ENCODE measurements at places on chromosomes 7 and 10.

GRCh38 chr10:6624392-6624791, 44.3 kb upstream of the PRKCQ start:
- no peak for DNase-seq

GRCh38 chr7:14207138-14207537, 217.7 kb upstream of the ETV1 start:
- no peak for DNase-seq

DNA sequence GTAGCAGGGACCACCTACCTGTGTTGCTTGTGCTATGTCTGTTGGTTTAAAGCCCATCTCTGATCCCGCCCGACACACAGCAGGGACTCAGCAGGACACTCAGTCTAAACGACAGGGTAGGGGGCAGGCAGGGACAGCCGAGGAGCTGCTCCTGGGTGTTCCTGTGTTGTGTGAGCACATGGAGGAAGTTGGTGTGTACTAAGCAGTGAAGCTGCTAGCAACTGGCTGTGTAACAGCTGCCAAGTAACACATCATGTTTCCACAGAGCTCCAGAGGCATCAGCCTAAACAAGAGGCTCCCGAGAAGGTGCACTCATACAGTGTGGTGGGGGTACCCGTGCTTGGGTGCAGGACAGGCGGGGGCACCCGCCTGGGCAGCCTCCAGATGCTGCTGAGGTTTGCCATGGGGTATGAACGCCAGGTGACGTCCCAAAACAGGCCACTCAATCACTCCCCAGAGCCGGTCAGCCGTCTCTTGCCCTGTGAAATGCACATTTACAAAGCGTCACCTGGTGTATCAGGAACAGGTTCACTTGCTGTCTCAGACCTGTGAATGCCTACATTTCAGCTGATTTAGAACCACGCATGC, 59.6 kb downstream of the PTPRN2 start:
- DNase-seq = no peak

- DNase-seq = no peak
Measured at GRCh38 chr10:79078367-79079053, 9.7 kb downstream of the ZMIZ1 start.

DNA sequence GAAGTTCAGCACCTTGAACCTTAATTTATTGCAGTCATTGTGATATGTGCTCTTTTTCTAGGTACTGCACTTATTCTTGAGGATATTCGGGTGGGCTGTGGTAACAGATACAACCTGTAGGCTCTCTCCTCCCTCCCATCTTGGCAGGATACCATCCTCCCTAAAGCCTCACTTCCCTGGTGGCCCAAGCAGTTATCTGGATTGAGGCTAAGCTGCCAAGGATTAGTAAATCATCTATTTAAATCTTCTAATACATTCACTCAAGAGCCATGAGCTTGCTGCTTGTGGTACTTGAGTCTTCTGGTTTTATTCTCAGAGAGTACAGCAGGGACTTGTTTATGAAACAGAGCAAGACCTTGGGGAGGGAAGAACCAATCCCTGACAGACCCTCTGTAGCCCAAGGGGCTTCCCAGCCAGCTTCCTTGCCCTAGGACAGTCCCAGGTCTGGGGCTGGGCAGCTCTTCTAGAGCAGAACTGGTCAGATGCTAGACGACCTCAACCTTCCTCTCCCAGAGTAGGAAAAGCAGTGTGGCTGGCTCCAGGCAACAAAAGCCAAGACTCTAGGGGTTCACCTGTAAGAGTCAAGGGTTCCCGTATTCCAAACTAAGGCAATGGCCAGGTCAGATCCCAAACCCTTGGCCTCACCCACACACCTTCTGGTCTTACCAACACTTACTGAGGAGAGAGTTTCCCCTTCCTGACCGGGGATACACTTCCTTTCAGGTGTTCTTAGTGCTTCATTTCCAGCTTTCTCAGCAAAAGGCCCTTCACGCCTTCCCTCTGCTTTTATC, 21.3 kb downstream of the WNT8B start:
- DNase-seq = no peak

DNA sequence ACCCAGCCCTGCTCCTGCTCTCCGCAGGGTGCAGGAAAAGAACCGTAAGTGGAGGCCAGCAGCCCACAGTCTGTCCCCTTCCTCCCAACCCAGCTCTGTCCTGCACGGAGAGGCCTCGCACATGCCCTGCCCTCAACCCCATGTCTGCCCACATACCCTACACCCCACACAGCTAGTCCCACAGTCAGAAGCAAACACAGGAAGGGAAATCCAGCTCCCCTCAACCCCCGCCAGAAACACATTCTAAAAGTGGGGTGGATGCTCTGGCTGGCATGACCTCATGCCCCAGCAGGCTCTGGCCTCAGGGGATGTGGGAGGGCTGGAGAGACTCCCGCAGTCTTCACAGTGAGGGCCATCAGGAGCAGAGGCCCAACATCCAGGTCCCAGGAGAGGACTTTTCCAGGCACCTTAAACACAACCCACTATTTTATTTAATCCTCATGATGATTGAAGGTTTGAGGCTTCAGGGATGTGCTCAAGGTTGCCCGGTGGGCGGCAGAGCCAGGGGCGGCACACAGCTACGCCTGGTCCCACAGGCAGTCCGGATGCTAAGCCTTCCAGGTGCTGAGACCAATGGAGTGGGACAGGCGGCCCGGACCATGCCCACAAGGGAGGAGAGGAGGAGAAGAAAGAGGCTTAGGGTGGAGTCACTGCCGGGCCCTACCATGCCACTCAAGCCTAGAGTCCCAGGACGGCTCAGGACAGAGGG, 29.9 kb downstream of the CALML5 start:
- no peak for DNase-seq

DNA sequence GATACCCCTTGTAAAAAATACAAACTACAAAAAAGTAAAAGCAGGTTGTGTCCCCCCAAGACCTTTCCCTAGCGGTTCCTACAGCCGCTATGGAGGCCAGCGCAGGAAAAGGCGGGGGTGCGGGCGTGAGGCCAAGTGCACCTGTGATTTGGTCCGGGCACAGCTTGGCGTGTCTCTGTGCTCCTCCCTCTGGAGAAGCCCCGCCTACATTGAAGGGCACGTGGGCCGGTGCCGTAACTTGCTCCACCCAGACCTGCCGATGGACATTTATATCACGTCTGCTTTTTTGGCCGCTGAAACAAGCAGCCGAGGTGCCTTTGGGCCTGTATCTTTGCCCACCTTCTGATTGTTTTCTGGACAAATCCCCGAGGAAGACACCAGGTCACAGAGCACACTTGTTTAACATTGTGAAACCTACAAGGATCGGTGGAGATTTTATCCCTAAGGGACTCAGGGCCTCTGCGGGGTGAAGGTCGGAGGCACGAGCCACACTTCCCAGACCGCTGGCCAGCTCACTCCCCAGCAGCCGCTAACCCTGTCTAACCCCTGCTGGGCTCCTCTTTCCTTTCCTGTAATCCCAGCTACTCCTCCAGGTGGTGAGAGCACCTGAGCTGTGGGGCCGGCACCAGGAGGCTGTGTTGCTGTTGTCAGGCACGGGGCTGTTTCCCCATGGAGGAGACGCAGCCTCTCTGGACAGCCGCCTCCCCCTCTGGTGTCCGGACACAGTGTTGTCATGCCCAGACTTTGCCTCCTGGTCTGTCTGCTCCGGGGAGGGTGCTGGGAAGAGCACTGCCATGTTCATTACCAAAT, 18.8 kb upstream of the INPP5A start:
- DNase-seq = no peak

DNA sequence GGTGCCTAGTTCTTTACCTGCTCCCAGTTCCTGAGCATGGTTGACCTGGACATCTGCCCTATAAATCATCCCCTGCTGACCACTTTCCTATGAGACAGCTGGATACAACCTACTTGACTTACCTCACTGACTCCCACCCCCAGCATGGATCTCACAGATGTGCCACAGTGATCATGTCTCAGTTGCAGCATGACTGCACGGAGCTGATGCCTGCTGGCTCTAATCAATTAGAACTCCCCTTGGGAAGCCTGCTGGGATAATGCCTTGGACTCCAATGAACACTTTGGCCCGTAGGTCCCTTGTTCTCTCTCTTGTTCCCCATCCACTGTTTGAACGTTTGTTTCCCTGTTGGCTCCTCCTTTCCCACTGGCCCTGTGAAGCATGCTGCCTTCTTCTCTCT, 271.2 kb upstream of the IGFBP3 start:
- no peak for DNase-seq

- no peak for DNase-seq
Measured at GRCh38 chr10:121369616-121370015, 228.6 kb downstream of the FGFR2 start.

DNA sequence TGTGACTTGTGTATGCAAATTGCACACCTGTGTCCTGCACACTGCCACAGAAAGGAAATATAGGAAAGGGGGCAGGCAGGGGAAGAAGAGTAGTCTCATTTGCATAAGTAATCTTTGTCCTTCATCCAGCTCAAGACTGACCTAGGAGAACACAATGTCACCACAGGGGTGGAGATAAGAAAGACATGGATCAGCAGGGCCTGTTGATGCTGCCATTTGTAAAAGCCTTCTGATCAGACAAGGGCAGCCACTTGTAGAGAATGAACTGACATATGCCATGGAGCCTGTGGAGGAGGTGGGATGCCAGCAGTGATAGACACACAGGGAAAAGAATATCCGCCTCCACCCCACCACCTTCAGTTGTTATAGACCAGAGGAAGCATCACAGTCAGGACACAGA, 528.9 kb downstream of the HTR7 start:
- DNase-seq = no peak

DNA sequence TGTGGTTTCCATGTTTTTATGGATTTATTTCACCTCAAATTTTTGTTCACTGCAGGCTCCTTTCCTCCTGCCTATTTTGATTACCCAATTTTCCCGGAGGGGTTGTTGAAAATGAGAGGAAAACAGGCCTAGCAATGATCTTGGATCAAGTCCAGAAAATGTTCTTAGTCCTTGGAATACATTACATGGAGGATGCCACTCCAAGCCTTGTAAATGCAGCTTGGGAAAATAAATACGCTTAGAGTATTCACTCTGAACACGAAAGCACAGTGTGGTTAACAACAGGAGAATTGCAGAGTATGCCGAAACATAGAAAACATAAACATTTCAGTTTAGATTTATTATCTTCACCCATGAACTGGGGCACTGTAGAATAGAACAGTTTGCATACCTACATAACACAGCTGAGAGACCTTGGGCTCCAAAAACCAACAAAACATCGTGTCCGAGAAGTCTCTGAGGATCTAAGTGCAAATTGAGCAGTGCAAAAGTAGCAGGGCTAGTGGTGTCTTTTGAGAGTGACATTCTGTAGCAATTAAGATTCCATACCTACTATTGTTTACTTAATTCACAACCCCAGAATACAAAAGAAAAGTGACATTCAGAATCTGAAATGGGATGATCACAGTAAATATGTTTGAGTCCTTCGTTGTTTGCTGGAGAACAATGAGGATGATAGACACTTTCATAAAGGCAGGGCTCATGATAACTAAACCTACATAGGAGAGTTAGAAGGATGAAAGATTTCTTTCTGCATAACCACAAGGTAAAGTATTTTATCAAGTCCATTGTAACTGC, 7.6 kb upstream of the CD36 start:
- no peak for DNase-seq

- DNase-seq = no peak
Measured at GRCh38 chr10:96125142-96125515, 5.0 kb upstream of the ZNF518A start.

DNA sequence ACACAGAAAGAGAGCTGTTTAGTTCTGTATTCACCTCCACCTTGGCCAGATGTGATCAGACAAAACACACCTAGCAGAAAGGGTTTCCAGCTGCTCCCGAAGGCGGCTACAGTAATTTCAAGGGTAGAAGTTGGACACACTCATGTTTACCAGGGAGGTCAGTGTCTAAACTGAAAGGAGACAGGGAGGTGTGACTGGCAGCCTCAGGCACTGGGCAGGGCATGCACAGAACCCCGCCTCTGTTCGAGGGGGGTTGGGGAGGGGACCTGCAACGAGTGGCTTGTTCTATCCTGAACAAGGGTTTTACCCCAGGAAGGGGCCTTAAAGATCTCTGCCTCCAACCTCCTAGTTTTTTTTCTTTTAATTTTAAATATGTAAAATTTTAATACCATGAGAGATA, 49.6 kb downstream of the BPGM start:
- DNase-seq = no peak

GRCh38 chr7:52639126-52639525, 396.3 kb upstream of the POM121L12 start:
- no peak for DNase-seq

- DNase-seq = no peak
Measured at GRCh38 chr7:37421861-37422500, 26.7 kb downstream of the ELMO1 start.

- DNase-seq = peak; percentile 84
Measured at GRCh38 chr10:131453721-131454634, 142.5 kb upstream of the TCERG1L start.

GRCh38 chr10:88253128-88253527, 330.0 kb downstream of the RNLS start:
- no peak for DNase-seq

DNA sequence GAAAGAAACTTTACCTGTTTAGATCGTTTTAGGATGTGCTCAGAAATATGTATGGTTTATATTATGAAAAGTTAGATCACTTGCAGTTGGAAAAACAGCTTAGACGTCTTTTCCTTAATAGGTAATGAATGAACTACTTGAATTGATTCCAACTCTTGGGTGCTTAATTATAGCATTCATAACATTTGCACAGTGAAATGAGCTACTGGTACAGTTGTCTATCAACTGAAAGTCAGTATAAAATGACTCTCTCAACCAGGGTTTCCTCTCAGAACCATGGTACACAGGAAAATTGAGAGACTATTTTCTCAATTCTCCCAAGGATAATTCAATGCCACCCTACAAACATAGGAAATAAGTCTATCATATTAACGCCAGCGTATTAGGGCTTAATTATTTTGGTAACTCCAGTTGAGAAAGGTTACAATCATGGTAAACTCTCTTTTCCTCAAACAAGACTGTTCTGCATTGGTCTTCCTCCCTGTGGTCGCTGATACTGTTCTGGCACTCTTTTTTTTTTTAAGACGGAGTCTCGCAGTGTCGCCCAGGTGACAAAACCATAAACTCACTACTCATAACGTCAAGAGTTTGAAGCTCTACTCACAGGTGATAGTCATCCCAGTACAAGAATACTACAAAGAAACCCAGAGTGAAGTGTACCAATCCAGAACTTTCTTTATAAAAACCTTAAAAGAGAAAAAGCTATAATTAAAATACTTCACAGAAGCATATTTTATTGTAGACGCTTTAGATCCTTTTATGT, 2.0 kb downstream of the ANLN start:
- no peak for DNase-seq
